ENCODE measurements at places on chromosomes 5 and 9.

- no peak for DNase-seq
Observed at GRCh38 chr5:11892832-11893231, 11.4 kb downstream of the CTNND2 start.

DNA sequence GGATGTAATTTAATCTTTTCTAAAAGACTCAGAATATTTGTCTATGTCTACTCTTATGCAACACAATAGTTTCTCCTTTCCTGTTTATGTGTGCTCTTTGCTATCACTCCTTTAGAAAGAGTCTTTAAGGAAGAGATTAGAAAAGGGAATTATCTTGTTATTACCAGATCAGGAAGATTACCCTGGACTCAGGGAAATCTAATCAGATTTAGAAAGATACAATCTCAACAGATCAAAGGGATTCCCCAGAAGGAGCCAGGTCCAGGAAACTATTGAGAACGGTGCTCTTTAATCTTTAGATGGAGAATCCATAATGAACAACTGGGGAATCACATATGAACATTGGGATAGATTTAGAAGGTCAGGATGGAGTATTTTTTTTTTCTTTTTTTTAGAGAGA is 32.4 kb upstream of the ZFR start:
- no peak for DNase-seq

- peak; percentile 64 for DNase-seq
Observed at GRCh38 chr9:121568343-121569265, 69.0 kb upstream of the GGTA1 start.

GRCh38 chr5:68227532-68228160 is 12.1 kb downstream of the PIK3R1 start:
- no peak for DNase-seq

DNA sequence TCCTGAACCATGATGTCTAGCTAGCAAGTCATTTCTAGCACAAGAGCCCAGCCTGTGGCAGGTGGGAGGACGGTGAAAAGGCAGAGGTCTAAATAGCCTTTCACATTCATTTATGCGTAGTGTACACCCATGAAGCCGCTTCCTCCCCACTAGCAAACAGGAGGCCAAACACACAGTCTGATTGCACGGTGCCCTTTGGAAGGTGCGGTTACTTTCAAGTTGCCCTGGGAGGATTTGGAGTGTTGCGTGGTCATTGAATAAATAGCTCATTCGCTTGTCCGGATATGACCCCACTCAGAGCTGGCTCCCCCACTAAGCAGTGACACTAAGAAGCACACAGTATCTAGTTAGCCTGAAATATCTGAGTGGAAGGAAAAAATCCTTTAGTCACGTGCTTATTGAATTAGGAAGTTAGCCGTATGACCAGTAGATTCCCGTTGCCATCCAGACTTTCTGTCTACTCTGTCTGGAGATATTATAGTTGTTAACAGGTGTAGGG is 664 bp upstream of the ARSB start:
- peak; percentile 70 for DNase-seq

- no peak for DNase-seq
Observed at GRCh38 chr5:93805616-93806379, 64.4 kb upstream of the POU5F2 start.

DNA sequence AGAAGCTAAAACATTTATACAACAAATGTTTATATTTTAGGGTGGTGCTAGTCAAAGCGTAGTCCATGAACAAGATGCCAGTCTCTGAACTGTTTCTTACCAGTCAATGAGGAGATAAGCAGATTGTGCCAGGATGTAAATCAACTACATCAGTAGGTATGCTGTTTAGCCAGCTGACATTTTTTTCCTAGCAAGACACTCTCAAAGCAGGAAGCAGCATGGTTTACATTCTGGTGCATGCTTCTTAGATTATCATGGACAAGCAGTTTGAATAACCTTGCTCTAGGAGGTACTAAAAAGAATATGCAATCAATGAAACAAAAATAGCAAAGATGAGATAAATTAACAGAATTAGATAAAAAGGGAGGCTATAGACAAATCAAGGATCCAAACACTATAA is 17.0 kb downstream of the TICAM2 start:
- DNase-seq, result no peak

DNA sequence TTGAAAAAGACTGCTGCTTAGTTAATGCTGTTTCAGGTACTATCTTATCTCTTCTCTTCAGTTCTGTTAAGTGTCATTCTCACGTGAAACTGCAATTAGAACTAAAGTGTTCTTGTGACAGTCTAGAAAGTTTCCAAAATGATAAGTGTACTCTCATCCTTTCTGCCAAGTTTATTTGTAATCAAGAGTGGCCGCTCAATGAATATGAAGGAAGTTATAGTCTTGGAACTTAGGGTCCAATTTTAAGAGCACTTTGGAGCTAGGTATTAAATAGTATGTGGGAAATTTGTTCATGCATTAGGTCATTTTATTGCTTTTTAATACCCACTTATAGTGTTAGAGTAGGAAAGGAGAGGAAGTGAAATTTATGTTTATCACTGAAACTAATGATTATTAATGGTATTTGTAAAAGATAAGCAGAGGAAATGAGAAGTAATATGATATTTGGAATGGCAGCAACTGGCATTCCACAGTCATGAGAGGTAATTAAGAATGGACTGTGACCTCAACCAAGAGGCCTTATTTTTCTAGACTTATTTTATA is 20.4 kb downstream of the XRCC4 start:
- peak; percentile 59 for DNase-seq

DNA sequence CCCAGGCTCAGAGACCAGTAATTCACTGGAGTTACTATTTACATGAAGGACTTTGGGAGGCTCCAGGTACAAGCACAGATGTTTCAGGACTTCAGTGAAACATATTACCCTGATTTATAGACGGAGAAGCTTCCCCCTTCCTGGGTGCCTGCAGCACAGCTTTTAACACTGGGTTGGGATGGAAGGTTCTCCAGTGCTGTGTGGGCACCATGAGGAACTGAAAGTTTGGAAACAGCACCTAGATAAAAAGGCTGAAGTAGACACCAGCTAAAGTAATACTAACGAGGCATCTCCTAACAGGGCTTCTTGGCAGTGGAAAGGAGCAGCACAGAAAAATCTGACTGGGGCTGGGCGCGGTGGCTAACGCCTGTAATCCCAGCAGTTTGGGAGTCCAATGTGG is 70.7 kb downstream of the GCNT1 start:
- no peak for DNase-seq

DNA sequence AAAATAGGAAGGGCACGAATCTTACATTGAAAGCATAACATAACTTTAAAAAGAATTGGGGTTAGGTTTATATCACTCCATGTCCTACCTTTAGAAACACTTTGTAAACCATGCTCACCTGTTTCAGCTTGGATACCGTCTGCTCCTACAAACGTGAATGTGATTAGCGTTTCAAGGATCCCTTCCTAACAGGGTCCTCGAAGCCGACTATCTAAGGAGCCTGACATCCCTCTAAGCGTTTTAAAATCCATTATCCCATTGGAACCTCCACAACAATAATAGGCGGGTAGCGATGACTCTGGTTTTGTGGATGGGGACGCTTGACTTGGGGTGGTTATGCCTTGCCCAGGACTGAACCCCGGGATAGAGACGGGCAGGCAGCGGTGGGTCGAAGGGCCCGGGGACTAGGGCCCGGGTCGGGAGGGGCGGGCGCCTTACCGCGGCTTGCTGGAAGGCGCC is 937 bp downstream of the SVEP1 start:
- DNase-seq, result no peak

GRCh38 chr5:128462330-128462729 is 75.7 kb downstream of the FBN2 start:
- peak; percentile 7 for DNase-seq

GRCh38 chr5:96718635-96719077 is 56.5 kb downstream of the CAST start:
- DNase-seq, result no peak

DNA sequence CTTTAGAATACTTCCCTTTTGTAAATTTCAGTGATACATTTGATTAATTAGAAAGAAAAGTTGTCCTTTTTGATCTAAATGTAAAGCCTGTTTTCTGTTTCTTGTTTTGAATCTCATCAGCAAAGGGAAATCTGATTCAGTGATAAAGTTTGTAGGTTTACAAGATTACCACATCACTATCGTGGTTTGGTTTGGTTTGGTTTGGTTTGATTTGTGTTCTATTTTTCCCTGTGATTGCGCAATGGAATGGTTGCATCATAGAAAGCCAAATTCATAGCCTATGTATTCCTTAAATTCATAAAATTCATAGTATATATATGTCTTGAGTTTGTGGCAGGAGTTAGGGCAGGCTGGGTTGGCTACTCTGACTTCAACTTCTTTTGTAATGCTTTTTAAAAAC is 15.2 kb downstream of the SRFBP1 start:
- DNase-seq, result peak; percentile 46

GRCh38 chr9:113481176-113481787 is 17.8 kb downstream of the RGS3 start:
- no peak for DNase-seq

GRCh38 chr5:55903121-55903701 is 52.1 kb downstream of the IL31RA start:
- no peak for DNase-seq

DNA sequence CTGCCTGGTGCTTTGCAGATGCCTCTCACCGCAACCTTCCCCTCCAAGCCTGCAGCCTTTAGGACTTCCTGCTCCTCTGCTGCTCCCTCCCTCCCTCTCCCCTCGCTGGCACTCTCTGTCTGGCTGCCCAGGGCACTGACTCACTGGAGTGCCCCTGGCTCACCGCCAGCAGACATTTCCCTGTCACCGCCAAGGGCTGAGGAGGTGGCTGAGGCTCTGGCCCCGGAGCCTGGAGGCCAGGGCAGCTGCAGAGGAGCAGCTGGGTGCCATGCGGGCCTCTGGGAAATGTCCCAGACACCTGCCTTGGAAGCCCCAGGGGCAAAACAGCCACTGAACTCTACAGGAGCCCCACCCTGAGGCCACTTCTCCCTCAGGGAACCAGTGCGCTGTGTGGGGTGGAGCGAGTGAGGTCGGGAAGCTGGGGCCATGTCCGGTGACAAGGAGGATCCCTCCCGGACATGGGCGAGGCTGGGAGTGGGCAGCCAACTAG is 53.4 kb downstream of the TENT4A start:
- DNase-seq, result peak; percentile 78

- DNase-seq, result no peak
Observed at GRCh38 chr9:137299203-137299565, 2.9 kb downstream of the NRARP start.

DNA sequence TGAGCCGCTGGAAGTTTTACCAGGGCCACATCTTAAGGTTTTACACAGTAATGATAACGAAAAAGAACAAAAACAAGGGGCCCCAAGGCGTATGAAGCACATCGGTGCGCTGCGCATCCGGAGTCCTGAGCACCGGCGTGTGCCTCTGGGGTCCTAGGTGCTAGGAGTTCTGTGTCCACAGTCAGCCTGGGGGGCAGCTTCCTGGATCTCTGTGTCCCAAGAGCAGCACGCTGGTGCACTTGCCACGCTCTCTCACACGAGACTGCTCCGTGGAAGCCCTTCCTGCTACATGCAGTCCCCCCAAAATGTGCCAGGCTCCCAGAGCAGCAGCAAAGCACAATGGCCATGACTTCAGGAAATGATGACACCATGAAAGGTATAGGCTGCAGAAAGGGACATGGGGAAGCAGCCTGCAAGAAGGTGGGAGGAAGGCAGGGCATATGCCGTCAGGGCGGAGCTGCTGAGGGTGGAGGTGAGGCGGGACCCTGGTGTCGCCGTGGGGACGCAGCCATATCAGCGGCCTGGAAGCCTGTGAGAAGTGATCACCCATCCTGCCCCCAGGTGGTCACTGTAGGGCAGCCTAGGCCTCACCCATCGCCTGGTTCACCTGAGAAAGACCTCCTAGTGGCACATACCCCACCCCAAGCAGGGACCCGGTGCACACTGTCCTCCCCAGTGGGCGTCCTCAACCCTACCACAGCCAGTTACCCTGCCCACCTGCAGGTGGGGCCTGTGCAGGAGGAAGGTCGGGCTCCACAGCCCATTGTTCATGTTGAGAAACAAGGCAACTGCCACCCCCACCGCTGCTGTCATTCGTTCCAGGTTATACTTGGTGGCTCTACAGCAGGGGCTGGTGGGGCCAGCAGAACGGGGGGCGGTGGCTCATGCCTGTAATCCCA is 23.6 kb upstream of the SLC6A3 start:
- no peak for DNase-seq

- no peak for DNase-seq
Observed at GRCh38 chr9:27506981-27507380, 17.1 kb upstream of the IFNK start.

GRCh38 chr5:61563401-61563800 is 231.3 kb downstream of the ZSWIM6 start:
- no peak for DNase-seq

DNA sequence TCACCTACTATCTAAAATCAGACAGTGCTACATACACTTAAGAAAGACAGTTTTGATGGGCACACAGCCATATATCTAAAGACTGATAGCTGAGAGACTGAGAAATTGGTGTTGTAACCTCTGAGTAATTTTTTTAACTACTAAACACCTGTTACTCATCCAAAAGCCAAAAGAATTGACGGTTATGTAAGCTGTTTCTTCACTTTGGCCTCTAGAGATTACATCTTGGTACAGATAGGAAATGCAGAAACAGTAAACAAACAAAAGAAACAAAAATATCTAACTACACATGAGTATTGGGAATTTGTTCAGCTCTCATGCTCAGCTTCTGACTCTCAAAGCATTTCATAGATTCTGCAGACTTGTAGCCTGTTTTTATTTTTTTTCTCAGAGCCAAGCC is 152.1 kb upstream of the GAS1 start:
- DNase-seq, result peak; percentile 14

- peak; percentile 95 for DNase-seq
Observed at GRCh38 chr9:98707166-98708102, 1.3 kb downstream of the GABBR2 start.

DNA sequence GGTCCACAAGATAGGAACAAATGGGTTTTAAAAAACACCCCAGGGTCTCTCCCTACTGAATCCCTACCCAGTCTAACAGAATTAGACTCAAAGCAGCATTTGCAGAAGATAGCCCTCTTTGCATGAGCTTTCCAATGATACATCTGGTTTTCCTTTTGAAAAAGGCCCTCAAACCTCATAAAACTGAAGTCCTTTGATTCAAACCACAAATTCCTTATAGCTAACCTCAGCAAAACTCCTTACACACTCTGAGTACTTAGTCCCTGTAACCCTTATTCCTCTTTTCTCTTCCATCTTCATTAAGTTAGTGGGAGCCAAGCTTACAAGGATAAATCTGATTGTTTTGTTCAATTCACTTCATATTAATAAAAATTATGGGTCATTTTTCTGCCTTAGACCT is 90.5 kb upstream of the TNC start:
- DNase-seq, result peak; percentile 72

DNA sequence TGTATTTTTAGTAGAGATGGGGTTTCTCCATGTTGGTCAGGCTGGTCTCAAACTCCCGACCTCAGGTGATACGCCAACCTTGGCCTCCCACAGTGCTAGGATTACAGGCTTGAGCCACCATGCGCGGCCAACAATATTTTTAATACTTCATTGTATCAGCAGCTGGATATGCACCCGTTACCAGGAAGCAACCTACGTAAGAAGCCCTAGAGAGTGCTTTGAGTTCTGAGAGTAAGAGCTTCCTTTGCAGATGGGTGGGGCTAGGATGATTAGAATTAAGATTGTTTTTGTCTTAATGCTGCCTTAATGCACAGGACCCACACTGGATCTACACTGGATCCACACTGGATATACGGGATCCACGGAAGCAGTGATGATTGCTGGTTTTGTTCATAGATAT is 123.9 kb upstream of the ABCA1 start:
- DNase-seq, result no peak

- DNase-seq, result peak; percentile 47
Observed at GRCh38 chr5:118558871-118559270, 429.5 kb downstream of the DTWD2 start.

All from GM23248 (cell line).